Subcutaneous preadipocyte (primary cell): ENCODE measurements at places on chromosomes 11 and 22. TPM values are rescaled to one million over a fixed set of nuclear protein-coding genes. Genes with fewer than 3 reads are reported as not detected.

The SLC22A9 gene
- not detected in 2 replicates for total RNA-seq

The C22orf31 gene
- not detected in 2 replicates for total RNA-seq

The MMP8 gene
- total RNA-seq = not detected in 2 replicates

The NAALAD2 gene
- total RNA-seq = 0.73 and 0.98 TPM in 2 replicates

The PLCB3 gene
- total RNA-seq = 35.3 and 61.4 TPM in 2 replicates

The OR56A3 gene
- total RNA-seq = not detected in 2 replicates

The TH gene
- total RNA-seq = not detected in 2 replicates

The IGF2 gene
- 0.37 and 0.59 TPM in 2 replicates for total RNA-seq

The CNTN5 gene
- not detected in 2 replicates for total RNA-seq
